Dorsolateral prefrontal cortex (tissue), 122 donors: ENCODE measurements at places on chromosomes 11 and 22.

- no peak for DNase-seq
Observed at GRCh38 chr11:101401245-101401644, 182.6 kb downstream of the TRPC6 start.

GRCh38 chr11:64694821-64695365 lies 28.1 kb downstream of the NRXN2 start:
- DNase-seq = peak; percentile 44

GRCh38 chr11:9826390-9826789 lies 162.5 kb downstream of the SWAP70 start:
- DNase-seq = no peak

DNA sequence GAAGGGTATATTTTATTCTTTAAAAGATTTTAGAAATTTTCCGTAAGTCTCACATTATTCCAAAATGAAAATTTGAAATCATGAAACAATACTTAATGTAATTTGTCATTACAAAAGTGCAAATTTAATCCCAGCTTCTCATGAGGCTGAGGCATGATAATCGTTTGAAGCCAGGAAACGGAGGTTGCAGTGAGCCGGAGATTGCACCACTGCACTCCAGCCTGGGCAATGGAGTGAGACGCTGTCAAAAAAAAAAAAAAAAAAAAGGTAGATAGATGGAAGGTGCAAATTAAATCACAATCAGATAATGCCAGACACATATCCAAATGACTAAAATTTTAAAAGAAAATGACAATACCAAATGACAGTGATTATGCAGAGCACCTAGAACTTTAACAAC lies 644.2 kb downstream of the FAM181B start:
- DNase-seq = no peak

DNA sequence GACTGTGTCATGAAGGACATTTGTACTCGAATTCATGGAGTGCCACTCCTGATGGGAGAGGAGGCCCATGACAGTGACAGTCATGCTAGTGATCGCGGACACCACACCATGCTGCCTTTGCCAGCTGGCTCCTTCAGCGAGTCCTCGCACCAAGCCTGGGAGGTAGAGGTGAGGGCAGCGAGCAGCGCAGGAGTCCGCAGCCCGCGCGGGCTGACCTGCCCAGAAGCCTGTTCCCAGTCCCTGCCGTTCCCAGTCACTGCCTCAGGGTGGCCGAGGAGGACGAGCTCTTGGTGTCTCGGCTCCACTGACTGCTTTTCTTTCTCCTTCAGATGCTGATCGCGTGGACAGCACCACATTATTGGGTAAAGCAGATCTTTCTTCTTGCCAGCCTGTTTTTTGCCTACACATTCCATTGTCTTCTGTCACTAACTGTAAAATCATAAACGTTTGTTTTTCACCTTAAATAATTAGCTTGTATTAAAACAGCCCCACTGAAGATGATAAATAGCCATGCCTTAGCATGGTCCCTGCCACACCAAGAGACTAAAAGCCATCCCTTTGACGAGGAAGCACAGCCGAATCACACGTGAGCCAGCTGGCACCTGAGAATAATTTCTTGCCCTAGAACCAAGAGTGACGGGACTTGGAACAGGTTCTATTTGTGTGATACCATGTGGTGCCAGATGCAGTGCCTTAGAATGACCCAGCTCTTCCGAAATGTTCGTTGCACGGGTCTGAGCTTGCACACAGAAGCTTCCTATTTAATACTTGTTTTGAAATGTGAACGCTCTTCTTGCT lies 25.5 kb downstream of the FAM118A start:
- DNase-seq = no peak

DNA sequence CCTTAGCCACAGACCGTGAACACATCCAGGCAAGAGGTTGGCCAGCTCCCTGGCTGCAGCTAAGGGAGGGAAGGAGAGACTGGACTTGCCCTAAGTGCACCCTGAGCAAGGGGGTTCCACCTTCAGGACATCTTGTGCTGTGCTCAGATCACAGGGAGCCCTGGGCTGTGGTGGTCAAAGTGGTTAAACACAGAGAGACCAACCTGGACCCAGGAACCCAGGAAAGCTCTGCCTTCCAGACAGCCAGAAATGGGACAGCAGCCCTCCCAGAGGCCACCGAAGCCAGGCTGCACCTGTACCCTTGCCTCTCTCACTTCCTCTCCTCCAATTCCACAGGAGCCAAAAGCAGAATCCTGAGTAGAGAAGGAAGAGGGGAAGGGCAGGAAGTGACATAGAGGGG lies 105.2 kb upstream of the TMEM45B start:
- no peak for DNase-seq

DNA sequence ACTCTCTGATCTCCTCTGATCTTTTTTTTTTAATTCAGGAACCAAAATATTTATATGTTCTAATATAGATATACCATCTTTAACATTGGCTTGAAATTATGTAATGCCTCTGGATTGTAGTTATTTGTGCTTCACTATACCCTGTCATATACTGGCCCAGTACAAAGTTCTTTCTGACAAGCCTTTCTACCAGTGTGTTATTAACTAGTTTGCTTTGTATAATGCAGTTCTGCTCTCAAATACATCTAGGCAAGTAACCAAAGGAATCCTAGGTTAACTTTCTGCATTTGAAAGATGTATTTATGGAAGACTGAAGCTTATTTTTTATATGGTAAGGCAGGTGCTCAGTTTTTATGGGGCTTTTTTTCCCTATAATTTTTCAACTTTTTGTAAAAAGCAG lies 36.1 kb downstream of the ARHGEF12 start:
- DNase-seq = no peak

DNA sequence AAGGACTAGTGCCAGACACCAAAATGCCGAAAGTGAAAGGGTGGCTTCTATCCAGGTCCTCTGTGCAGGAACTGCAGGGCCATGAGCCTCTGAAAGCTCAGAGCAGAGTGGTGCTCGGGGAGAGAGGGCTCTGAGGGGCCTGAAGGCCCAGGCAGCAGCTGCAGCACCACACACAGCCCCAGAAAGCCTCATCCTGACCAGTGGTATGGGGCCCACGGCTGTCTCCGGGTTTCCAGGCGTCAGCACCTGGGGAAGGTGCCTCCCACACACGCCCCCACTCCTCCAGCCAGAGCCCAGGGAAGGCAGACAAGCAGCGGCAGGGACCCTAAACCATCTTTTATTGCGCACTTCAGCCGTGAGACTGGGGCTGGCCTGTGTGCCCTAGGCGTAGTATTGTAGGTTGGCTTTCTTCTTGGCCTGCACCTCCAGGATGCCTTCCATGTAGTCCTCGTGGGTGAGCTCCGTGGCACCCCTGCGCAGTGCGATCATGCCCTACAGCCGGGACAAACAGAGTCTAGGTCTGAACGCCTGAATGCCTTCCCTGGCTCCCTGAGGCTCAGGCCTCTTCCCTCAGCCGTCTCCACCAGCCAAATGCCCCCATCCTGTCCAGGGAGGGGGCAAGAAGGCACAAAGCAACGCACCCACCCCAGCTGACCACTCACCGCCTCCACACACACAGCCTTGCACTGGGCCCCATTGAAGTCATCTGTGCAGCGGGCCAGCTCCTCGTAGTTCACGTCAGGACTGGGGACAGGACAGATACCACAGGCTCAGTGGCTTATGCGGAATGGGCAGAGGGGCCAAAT lies 7.6 kb downstream of the PSMC3 start:
- no peak for DNase-seq

GRCh38 chr22:30235687-30236170 lies 10.8 kb downstream of the LIF start:
- no peak for DNase-seq

GRCh38 chr11:121929581-121929980 lies 186.4 kb downstream of the BLID start:
- peak; percentile 55 for DNase-seq

DNA sequence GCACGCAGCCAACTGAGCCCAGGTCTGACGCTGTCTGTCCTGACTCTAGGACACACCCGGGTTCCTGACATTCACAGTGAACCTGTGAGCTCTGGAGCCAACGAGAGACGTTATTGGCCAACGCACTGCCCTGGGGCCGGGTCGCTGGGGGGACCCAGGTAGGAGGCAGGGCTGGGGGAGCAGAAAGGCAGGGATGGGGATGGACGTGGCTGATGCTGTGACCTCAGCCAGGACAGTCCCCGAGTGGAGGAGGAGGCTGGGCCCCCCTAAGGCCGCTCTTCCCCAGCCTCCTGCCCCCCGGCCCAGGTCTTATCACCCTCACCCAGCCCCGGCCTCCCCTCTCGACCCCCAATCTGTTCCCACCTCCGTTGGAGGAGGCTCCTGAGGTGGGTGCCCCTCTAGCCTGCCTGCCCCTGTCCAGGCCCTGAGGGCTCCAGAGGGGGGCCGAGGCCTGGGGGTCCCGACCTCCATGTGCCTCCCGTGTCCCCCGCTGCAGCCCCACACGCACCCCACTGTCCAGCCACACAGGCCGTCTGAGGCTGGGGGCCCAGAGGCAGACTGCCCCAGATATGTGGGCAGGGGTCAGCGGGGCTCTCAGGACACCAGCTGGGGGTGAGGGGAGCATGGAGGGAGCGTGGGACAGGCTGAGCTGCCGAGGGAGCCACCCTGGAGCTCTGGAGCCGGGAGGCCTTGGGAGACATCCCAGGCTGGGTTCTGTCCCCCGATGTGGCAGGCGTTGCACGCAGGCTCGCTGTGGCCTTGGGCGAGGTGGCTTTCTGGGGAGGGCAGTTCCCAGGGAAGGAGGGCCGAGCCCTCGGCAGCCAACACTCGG lies 29.2 kb upstream of the MUC5AC start:
- peak; percentile 17 for DNase-seq

DNA sequence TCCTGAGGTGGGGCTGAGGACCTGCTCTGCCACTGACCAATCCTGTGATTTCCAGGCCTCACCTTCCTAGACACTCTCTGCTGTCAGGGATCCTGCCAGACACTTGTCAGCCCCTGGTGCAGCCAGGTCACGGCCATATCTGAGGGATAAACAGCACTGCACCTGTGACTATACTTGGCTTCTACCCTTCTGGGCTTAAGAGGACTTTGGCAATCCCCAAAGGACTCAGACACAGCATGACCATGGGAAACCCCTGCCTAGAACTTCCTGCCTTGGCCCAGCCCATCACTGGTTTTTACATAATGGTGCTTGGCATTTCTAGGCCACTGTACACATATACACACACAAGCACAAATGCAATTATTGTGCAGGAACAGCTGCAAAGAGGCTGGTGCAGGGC lies 11.6 kb upstream of the OLFML1 start:
- no peak for DNase-seq

GRCh38 chr22:27207907-27208306 lies 550.5 kb downstream of the MIAT start:
- DNase-seq = no peak

DNA sequence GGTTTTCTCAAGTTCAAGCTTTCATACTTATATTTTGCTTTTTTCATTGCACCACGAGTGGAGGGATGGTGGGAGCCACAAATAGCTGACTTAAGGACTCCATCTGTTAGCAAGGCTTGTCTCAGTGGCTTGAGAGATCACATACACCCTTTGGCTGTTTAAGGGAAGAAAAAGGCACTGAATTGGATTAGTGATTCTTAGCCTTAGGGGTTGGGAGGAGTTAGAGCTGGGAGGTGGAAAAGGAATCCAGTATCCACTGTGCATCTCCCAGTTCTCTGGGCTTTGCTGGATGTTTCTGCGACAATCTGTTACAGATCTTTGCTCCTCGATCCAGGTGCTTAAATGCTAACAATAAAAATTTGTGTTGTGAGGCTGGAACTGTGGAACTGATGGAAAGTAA lies 593.6 kb downstream of the CNTN5 start:
- DNase-seq = no peak

DNA sequence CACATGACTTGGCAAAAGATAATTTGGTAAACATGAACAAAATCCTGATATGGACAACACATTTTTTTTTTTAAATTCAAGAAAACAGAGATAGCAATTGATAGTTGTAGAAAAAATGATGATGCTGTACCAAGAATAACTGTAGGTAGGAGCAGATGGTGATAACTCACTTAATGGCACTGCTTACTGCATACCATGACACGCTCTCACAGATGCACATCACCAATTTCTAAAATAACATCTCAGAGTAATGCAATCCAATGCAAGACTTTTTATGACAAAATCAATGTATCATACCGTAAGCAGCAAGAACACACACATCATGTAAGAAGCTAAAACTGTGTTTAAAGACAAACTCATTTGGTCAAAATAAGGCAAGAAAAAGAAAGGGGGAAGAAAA lies 96.2 kb downstream of the LARGE2 start:
- no peak for DNase-seq

- DNase-seq = peak; percentile 11
Observed at GRCh38 chr11:94673951-94674491, 94.1 kb upstream of the AMOTL1 start.

DNA sequence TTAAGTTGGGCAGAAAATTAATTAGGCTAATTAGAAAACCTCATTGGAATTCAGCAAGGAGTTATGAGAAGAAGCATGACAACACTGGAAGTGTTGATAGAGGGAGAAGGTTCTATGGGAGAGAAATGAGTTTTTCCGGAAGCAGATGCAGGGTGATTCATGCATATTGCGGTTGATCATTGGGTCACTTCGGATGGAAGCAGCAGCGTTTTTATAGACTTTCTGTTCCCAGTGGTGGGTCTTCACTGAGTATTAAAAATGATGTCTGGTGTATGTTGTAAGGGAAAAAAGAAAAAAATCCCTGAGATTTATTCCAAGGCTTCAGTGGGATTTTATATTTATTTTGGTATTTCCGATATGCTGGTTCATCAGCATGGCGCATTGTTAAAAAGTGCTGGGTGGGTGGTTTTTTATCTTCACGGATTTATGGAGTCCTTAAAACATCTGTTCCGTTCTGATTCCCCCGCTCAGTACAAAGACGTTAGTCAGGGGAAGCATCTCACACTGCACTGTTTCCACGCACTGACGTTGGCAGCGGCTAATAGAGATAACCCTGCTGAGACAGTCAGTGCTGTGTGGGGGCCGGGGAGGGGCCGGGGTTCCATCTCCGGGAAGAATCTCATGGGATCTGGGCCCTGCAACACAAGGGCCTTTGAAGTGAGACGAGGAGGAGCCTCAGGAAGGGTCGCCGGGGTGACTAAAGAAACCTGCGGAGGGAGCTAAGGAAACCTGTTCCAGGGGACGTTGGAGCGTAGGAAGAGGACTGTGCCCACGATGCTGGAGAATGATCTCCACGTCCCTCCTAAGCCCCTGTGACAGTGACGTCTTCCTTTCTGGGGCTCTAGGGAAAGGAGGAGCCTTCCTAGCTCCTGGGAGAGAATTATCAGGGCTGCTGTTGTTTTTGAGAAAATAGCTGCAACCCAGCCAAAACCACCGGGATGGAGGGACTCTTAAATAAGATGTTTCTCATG lies 390.0 kb downstream of the NTM start:
- DNase-seq = peak; percentile 44

DNA sequence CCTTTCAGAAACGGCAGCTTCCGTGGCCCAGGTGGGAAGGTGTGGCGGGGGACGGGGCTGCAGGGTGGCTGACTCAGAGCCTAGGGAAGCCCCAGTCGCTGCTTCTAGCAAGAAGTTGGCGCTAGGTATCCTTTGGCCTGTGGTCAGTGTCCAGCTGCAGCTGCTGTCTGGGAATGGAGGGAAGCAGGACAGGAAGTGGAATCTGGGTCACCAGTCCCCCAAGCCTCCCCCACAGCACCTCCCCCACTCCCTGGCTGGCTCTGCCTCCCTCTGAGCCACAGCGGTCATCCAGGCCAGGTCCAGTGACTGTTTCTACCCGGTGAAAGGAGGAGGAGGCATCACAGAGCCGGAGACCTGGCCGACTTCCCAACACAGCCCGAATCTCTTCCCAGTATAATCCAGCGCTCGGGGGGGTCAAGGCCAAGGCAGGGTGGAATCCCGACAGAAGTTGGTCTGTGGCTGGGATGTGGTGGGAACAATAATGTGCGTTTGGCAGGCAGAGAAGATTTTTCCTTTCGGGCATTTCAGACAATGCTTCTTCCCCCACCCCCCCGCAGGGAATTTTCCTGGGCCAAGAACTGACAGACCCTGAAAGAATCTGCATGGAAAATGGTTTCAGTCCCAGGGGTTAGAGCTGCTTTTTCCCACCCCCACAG lies 45.1 kb downstream of the C11orf96 start:
- DNase-seq = no peak
